ENCODE measurements at places on chromosomes 12 and 14.

- no peak for DNase-seq
These were observed 8.2 kb upstream of the MMP19 start for GRCh38 chr12:55850893-55851292.

DNA sequence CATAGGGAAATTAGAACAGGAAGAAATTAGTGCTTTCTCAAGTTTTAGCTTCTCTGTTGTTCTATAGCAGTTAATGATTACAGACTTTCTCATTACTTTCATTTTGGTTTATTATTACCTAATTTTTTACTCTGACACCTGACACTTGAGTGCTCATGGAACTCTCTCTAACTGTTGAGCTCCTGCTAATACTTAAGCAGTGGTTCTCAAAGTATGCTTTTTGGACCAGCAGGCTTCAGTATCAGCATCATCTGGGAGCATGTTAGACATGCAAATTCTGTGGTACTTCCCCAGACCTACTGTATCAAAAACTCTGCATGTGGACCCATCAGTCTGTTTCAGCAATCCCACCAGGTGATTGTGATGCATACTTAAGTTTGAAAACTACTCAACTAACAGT, 235.3 kb downstream of the CCDC91 start:
- no peak for DNase-seq

DNA sequence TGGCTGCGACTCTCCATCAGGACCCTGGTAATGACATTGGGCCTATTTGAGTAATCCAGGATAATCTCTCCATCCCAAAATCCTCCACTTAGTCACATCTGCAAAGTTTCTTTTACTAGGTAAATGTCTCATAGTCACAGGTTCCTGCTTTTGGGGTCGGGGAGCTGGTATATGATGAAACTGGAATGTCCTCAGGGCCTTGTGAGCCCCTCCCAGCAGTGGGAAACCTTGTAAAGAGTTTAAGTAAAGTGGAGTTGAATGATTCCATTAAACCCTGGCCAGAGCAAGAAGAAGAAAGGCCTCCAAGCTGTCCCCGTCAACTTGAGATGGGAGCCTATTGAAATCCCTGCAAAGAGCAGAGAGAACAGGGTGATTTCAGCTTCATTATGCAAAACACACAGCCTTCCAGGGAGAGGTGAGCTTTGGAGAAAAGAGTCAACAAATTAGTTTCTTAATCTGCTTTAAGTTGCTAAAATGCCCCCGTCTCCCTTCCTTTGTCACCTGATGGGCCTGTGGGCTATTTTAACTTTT, 12.6 kb downstream of the WSCD2 start:
- no peak for DNase-seq

- DNase-seq = no peak
These were observed 954.2 kb upstream of the FBXO33 start for GRCh38 chr14:40386433-40386832.

DNA sequence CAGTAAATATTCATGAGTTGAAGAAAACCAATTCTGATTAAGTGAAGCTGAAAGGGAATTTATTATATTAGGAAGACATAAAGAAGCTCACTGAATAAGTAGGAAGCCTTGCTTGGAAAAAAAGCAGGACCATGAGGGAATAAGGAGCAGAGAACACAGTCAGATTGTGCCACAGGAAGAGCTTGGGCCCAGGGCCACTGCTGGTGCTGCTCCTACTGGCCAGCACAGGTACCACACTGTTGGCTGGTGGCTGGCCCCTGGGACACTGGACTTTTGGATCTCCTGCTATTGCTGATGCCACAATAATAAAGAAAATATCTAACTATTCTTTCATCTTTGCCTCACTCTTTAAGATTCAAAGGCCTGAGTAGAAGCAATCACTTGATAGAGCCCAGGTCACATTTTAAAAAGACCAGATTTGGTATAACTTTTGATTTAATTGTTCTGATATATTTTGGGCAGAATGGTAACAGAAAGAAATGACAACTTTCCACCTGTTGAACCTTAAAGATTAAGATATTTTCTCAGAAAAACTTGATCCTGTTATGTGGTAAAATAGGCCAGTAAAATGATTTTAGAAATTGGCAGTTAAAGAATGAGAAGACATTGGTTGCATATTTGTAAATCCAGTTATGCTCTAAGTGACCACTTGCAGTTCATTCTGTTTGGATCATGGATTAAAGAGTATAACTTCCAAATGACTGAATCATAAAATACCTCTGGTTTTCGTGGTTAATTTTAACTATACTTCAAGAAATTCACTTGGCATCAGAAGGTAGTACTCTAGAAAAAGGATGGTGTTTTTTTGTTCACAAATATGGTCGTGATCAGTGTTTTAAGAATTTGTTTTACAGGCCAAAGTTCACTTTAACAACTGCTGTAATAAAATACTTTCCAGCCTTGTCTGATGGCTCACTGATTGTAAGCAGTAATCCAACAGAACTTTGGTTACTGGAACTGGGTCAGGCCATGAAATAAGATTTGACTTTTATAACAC, 68.3 kb downstream of the DERA start:
- DNase-seq = no peak

- DNase-seq = no peak
These were observed 34.9 kb downstream of the CACNA2D4 start for GRCh38 chr12:1883513-1883912.

DNA sequence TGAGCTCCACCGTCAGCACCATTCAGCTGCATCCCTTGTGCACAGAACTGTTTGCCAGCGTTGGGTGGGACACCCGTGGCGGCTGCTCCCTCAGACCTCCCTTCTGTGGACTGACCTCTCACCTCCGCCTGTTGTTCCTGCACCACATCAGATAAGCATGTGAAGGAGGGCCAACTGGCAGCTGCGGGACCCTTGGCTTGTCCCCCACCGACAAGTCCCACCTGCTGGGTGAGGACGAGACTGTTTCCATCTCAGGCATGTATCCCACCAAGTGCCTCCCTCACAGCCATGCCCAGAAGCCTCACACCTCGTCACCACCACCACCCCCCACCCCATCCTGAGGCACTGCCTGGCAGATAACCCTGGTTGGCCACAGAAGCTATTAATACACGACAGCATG, 18.6 kb upstream of the TEAD4 start:
- DNase-seq = no peak

DNA sequence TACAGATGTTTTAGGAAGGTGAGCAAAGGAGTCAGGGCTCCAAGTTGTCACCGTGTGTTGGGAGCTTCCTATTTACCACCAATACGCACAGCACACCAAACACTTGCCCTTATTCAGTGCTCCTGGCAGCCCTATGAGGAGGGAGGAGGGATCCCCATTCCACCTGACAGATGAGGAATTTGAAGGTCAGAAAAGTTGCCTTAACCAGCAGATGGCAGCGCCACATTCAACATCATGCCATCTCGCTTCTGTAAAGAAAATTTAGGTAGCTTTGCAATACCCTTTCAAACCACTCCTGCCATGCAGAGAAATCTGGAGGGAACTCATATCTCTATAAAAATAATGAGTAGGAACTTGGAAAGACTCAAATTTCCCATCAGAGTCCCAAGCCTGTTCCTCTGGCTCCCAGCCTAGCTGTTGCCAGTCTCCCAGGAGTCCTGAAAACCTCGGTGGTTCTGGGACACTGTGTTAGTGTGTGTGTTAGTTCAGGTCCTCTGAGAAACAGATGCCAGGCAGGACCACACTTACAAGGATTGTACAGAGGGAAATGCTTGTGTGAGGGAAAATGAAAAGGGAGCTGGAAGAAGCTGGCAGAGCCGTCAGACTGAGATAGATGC, 410.5 kb downstream of the MED13L start:
- no peak for DNase-seq

DNA sequence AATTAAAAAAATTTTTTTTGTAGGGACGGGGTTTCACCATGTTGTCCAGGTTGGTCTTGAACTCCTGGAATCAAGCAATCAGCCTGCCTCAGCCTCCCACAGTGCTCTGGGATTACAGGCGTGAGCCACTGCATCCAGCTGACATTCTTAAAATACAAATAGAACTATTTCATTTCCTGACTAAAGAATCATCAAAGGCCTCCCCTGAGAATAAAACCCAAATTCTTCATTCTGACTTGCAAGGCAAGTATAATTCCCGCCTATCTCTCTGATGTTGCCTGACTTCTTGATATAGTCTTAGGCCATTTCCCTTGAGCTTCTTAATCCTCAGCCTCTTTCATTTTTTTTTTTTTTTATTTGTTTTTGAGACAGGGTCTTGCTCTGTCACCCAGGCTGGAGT, 4.4 kb upstream of the BICD1 start:
- no peak for DNase-seq

DNA sequence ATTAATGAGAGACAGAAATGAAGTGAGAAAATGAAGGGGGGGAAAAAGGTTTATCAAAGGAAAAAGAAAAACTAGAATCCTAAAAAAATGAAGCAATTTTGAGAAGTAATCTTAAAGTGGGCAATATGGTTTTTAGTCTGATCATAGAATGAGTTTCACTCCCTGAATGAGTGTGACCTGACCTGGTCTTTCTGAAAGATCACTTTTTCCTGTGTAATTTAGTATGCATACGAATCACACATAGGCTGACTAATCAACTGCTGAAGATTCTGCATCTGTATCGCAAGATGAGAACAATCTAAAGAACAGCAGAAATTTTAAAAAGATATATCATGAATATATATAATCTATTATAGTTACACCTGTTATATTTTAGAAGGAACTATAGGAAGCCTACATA, 11.3 kb downstream of the GNPTAB start:
- DNase-seq = no peak

DNA sequence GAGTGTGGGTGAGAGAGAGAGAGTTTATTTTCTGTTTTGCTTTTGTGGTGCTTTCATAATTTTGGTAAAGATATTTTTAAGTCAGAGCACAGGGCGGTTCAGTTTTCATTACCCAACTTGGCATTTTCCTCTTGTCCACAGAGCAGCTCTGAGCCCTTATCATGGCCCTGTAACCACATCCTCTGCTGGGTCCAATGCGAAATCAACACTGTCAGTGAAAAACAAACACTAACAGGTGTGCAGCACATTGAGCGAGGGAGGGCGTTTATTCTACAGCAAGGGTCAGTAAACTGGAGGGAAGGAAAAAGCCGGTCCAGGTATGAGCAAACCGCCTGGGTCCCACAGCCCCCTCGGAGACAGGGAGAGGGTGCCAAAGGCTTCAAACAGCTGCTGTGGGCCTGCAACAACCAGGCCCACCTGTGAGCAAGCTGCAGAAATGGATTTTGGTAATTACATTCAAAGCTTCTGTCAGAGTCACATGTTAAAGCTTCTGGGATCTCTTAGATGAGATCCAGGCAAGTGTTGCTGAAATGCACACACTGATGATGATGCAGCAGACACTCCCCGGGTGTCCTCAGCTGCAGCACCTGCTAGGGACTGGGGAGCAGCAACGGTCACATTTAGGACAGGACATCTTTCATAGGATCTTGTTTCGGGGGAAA, 132.7 kb upstream of the DYRK2 start:
- no peak for DNase-seq

GRCh38 chr12:111887926-111888745, 46.1 kb downstream of the MAPKAPK5 start:
- no peak for DNase-seq

- DNase-seq = no peak
These were observed 36.1 kb downstream of the DHX37 start for GRCh38 chr12:124952801-124953200.

DNA sequence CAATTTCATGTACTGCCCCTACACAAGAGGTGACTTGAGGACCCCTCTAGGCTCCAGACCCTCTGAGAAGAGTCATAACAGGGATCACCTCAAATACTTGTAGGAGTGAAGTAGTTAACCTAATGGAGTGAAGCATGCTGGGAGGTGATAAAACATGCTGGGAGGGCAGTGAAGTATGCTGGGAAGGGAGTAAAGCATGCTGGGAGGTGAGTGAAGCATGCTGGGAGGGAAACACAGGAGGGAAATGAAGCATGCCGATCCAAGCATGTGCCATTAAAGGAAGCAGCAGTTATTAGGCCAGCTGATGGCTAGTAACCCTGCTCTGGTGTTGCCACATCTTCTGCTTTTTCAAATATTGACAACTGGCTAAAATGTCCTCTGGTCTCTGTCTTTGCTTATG, 70.7 kb upstream of the TRHDE start:
- DNase-seq = no peak

GRCh38 chr12:41442896-41443295, 254.8 kb downstream of the PDZRN4 start:
- no peak for DNase-seq

- no peak for DNase-seq
These were observed 107.3 kb downstream of the ZFP36L1 start for GRCh38 chr14:68685419-68686204.

- DNase-seq = no peak
These were observed 472.2 kb downstream of the RAD51B start for GRCh38 chr14:68291820-68292219.

GRCh38 chr12:93234641-93235040, 143.1 kb upstream of the NUDT4 start:
- no peak for DNase-seq

DNA sequence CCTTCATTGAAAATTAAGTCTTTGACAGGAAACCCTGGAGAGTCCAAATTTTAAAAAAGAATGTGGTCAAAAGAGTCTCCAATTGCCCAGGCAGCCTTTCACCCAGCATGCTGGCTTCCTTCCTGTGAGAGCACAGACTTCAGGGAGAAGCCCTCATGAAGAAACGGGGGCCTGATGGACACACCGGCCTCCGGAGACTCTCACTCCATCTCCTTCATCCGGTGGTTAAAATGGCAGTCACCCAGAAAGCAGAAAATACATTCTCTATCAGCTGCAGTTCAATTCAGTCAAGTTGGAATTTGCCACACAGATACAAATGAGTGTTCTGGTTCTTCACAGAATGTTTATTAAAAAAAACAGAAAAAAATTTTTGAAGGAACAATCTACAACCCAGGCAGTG, 56.5 kb downstream of the CPM start:
- DNase-seq = no peak

DNA sequence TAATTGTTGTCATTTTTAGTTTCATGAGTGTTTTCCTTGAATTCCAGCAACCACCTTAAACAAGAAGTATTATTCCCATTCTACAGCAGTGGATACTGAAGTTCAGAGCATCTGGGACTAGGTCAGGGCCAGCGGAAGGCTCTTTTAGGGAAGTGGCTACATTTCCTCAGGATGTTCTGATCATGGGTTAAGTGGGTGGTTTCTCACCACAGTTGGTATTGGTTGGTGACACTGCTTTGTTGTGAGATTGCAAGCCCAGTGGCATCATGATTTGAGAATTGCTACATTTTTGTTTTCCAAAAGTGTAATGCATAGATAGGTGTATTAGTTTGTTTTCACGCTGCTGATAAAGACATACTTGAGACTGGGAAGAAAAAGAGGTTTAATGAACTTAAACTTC, 47.1 kb downstream of the SYNE2 start:
- DNase-seq = no peak

DNA sequence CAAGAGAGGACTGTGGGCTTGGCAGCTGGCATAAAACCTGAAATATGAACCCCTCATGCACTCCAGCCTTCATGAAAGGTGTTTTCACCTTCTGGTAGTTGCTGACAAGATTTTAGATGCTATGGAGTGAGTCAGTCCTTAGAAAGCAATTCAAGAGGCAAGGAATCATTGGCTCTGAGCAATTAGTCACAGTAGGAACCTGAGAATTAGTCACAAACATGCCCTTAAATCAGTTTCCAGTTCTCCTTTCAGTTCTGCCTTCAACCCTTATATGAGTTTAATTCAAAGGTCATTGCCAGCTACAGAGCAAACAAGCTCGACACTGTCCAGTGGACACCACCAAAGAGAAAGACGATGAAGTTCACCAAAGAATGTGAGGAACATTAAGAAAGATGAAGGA, 472.3 kb downstream of the GLT1D1 start:
- DNase-seq = no peak

GRCh38 chr12:52342781-52343490, 21.7 kb upstream of the KRT83 start:
- DNase-seq = no peak

- DNase-seq = no peak
These were observed 75.4 kb upstream of the BDKRB2 start for GRCh38 chr14:96129128-96129736.
